Stimulated activated CD4-positive, alpha-beta T cell treated with anti-CD3 and anti-CD28 coated beads, Interleukin-1b, Interleukin-23, amount 100 ng/mL, for 48 hours (primary cell): ENCODE measurements at places on chromosomes 1 and 21.

GRCh38 chr1:186139115-186139514, 235.9 kb downstream of the TPR start:
- no peak for DNase-seq

DNA sequence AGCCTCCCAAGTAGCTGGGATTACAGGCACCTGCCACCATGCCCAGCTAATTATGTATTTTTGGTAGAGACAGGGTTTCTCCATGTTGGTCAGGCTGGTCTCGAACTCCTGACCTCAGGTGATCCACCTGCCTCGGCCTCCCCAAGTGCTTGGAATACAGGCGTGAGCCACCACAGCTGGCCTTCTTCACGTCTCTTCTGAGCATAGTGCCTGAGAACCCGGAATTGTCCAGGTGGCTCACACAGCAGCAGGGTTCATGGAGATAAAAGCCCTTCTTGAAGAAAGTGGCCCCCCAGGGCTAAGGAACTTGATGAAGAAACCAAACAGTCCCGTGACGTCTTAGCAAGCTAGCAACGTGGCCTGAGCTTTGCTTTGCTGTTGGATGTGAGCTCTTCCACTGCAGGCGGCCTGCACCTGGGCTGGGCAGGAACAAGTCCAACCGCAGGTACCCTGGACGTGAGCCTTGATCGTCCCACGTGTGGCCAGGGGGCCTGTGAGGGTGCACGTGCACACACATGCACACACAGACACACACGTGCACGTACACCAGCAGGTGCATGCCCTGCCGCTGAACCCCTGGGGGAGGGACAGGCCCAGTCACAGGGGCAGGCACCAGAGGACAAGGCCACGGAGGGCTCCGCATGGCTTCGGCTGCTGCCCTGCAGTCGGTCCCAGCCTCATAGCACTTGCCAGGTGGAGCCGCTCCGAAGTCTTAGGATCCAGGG, 23.4 kb upstream of the TRAPPC10 start:
- no peak for DNase-seq

DNA sequence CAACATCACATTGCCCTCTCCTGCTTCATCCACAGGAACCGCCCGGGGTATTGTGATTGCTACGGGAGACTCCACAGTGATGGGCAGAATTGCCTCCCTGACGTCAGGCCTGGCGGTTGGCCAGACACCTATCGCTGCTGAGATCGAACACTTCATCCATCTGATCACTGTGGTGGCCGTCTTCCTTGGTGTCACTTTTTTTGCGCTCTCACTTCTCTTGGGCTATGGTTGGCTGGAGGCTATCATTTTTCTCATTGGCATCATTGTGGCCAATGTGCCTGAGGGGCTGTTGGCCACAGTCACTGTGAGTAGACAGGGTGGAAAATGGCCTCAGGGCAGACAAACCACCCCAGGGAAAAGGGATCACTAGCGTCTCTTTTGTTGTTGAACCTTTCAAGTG, 12.7 kb downstream of the ATP1A4 start:
- DNase-seq: no peak

GRCh38 chr1:160171354-160171753, 19.0 kb upstream of the CASQ1 start:
- no peak for DNase-seq
